ENCODE measurements at places on chromosomes 1 and 21. TPM values are rescaled to one million over a fixed set of nuclear protein-coding genes. Genes with fewer than 3 reads are reported as not detected.

- peak overlapping the region; percentile 88 for H3K27ac ChIP-seq
- no peaks in the 10 kb centered on the region for H3K27me3 ChIP-seq
- peaks cover 6% of the 10 kb centered on the region for H3K36me3 ChIP-seq
- no peak for DNase-seq
- H3K4me3 ChIP-seq, result peak overlapping the region; percentile 78
Observed at GRCh38 chr1:2289607-2290006, 61.5 kb downstream of the SKI start.

The RBP7 gene
- total RNA-seq, result not detected

The DNALI1 gene
- total RNA-seq, result not detected

GRCh38 chr1:67723620-67724019 is 38.6 kb downstream of the GADD45A start:
- no peak overlapping the region for H3K4me3 ChIP-seq
- H3K27ac ChIP-seq, result no peak overlapping the region
- H3K27me3 ChIP-seq, result peaks cover 2% of the 10 kb centered on the region
- H3K36me3 ChIP-seq, result no peaks in the 10 kb centered on the region
- DNase-seq, result no peak

- H3K4me3 ChIP-seq, result no peak overlapping the region
- H3K27ac ChIP-seq, result no peak overlapping the region
- H3K36me3 ChIP-seq, result no peaks in the 10 kb centered on the region
- H3K27me3 ChIP-seq, result peaks cover 2% of the 10 kb centered on the region
- no peak for DNase-seq
Observed at GRCh38 chr1:213519098-213519497, 468.1 kb downstream of the RPS6KC1 start.

DNA sequence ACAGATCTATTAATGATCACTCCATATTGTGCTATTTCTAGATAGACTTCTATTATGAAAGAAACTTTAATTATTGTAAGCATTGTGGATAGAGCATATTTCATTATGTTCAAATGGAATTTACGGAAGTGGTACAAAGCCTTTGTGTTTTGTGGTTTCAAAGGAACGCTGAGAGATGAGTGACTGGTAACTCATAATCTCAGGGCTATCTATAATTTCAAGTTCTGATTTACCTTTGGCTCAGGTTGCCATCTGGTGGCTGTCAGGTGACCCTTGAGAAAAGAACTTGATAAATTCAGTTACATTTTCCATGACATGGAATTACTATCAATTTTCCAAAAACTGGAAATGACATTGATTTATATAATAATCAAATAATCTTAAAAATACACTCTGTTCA is 12.2 kb downstream of the NTNG1 start:
- no peak for DNase-seq
- H3K4me3 ChIP-seq, result no peak overlapping the region
- H3K36me3 ChIP-seq, result no peaks in the 10 kb centered on the region
- H3K27me3 ChIP-seq, result peaks cover 4% of the 10 kb centered on the region
- no peak overlapping the region for H3K27ac ChIP-seq

The OR2T35 gene
- not detected for total RNA-seq

GRCh38 chr1:86155807-86156565 is 586 bp downstream of the COL24A1 start:
- peak overlapping the region; percentile 41 for H3K4me3 ChIP-seq
- H3K4me1 ChIP-seq, result peaks cover 5% of the 10 kb centered on the region
- no peak for DNase-seq
- H3K27ac ChIP-seq, result no peak overlapping the region
- H3K27me3 ChIP-seq, result peaks cover 28% of the 10 kb centered on the region
- H3K36me3 ChIP-seq, result no peaks in the 10 kb centered on the region

DNA sequence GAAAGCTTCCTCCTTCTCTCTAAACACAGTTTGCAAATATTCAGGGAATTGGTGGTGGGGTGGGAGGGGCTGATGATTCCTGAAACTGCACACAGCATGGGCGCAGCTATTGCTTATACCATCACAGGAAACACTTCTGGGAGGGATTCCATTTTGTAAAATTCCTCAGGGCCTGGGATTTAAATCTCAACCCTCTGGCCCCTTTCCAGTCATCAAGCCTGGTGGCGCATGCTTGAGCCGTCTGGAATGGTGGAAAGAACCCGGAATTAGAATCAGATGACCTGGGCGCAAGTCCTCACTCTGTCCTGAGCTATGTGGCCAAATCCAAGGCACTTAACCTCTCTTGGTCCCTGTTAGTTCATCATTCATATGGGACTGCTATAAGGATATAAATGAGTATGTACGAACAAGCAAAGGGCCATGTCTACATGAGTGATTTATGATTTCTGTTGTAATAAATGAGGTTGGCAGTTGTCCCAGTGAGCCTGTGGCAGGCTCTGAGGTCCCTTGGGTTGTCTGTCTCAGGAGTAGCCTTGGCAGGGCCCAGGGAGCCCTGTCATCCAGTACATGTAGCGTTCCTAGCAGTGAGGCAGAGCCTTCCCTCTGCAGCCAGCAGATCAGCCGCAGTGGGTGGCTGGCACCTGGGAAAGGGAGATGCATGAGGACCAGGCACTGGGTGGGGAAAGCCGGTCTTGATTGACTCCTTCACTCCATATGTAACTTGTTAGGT is 72.0 kb downstream of the MAN1C1 start:
- H3K4me3 ChIP-seq, result no peak overlapping the region
- no peak overlapping the region for H3K27ac ChIP-seq
- no peak for DNase-seq
- H3K27me3 ChIP-seq, result peaks cover 73% of the 10 kb centered on the region

GRCh38 chr1:28564310-28564709 is 11.4 kb downstream of the TRNAU1AP start:
- peaks cover 39% of the 10 kb centered on the region for H3K36me3 ChIP-seq
- H3K4me1 ChIP-seq, result no peaks in the 10 kb centered on the region
- no peak overlapping the region for H3K27ac ChIP-seq
- no peak for DNase-seq
- H3K4me3 ChIP-seq, result no peak overlapping the region

DNA sequence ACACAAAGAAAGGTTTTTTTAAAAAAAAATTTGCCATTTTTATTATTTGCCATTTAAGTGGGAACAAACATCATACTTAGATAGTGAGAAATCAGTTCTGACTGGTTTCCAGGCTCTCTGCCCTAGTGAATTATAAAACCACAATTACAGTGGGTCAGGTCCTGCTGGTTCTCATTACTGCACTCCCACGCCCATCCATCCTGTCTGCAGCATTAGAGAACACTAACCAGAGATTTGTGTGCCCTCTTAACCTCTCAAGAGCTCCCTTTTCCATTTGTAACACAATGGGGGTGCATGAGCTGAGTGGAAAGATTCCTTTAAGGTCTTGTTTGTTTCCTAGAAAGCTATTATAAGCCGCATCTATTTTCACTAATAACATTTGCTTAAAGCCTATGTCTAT is 489.3 kb downstream of the AMY1C start:
- H3K4me1 ChIP-seq, result no peaks in the 10 kb centered on the region
- H3K27ac ChIP-seq, result no peak overlapping the region
- H3K36me3 ChIP-seq, result no peaks in the 10 kb centered on the region

GRCh38 chr1:203424861-203425662 is 50.5 kb upstream of the PRELP start:
- H3K4me1 ChIP-seq, result no peaks in the 10 kb centered on the region
- no peak overlapping the region for H3K4me3 ChIP-seq
- H3K27ac ChIP-seq, result no peak overlapping the region
- no peaks in the 10 kb centered on the region for H3K36me3 ChIP-seq
- H3K27me3 ChIP-seq, result peaks cover 19% of the 10 kb centered on the region

The HLX gene
- total RNA-seq, result 5.1 TPM

GRCh38 chr1:9286556-9286955 is 6.1 kb upstream of the SPSB1 start:
- H3K36me3 ChIP-seq, result peaks cover 15% of the 10 kb centered on the region
- H3K27me3 ChIP-seq, result no peaks in the 10 kb centered on the region
- no peak overlapping the region for H3K27ac ChIP-seq
- no peak for DNase-seq

DNA sequence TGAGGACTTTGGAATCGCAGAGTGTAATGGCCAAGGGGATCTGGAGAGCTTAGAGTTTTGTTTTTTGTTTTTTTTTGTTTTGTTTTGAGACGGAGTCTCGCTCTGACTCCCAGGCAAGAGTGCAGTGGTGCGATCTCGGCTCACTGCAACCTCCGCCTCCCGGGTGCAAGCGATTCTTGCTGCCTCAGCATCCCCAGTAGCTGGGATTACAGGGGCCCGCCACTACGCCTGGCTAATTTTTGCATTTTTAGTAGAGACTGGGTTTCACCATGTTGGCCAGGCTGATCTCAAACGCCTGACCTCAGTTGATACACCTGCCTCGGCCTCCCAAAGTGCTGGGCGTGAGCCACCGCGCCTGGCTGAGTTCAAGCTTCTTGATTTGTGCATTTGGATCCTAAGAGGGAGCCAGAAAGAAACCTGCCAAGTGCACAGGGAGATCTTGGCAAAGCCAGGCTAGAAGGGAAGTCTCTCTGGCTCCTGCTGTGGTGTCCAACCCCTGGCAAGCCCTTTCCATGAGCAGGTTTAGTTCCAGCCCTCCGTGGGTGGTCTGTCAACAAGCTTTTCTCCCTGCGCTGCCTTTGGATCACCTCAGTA is 852 bp downstream of the FAAH start:
- no peak overlapping the region for H3K4me3 ChIP-seq
- no peak for DNase-seq
- H3K27me3 ChIP-seq, result peaks cover 24% of the 10 kb centered on the region
- no peaks in the 10 kb centered on the region for H3K4me1 ChIP-seq

DNA sequence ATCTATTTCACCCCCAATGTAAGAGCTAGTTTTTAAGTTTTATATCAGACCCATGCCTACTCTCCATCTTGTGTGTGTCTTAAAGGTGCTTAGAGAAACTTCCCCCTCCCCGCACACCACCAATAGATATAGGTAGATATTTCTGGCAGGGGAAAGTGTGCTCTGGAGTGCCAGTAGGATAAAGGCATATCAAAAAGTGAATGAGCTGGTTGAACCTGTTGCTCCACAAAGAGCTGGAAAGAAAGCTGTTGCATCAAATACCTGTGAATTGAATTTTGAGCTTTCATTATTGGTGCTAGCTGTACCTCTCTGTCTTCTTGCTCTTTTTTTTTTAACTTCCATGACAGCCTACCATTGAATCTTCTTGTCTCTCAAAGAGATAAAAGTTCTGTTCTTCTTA is 32.8 kb downstream of the ARID1A start:
- peak overlapping the region; percentile 66 for H3K27ac ChIP-seq
- peaks cover 27% of the 10 kb centered on the region for H3K36me3 ChIP-seq
- no peak overlapping the region for H3K4me3 ChIP-seq

GRCh38 chr1:197285526-197286205 is 17.6 kb downstream of the CRB1 start:
- H3K4me3 ChIP-seq, result no peak overlapping the region
- no peak overlapping the region for H3K27ac ChIP-seq
- H3K4me1 ChIP-seq, result peaks cover 7% of the 10 kb centered on the region
- no peak for DNase-seq

DNA sequence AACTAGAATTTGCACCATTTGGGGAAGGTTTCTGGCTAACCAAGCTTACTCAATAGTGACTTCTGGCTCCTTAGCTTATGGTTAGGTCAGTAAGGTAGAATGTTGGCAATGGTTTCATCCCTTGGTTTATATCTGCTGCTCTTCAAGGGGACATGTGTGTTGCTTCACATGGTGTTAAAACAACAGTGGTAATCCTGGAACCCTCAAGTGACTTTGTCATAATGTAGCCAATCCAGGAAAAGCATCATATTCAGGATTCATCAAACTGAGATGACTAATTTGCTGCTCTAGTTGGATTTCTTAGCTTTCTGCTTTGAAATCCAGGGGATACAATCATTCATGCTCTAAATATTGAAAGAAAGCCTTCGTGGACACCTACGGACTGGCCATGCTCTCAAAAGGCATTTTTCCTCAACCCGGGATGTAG is 108.7 kb downstream of the RGL1 start:
- DNase-seq, result no peak
- no peaks in the 10 kb centered on the region for H3K27me3 ChIP-seq
- H3K27ac ChIP-seq, result no peak overlapping the region
- peaks cover 9% of the 10 kb centered on the region for H3K36me3 ChIP-seq
- H3K4me1 ChIP-seq, result peaks cover 34% of the 10 kb centered on the region

The RGS7 gene
- total RNA-seq, result not detected

Data from activated T-helper 1 cell treated with anti-CD3 and anti-CD28 coated beads, Interleukin-12 subunit alpha, Interleukin-12 subunit beta, Interleukin-2, Interleukin-4 antibody, amounts not matched to agents 30 ng/mL and 10 ng/mL and 1 ng/mL, durations not matched to agents 14 hours and 24 hours and 36 hours (primary cell).